ENCODE measurements at places on chromosomes 4 and X.

DNA sequence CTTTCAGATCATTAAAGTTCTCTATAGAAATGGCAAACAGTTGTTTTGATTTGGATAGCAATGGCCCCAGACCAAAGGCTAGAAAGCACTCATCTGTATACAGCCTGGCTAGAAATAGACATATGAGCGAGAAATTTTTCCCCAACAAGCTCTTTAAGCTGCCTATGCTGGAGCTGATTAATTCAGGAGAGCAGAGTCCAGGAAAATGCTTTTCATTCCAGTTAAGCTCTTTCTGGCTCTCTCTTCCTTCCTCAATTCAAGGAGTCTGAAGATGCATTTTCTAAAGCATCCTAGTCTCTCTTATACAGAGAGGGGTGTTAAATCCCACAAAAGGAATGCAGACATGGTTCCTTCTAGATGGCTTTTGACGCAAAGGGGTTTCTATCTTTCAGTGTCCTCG is 141.7 kb upstream of the RAI2 start:
- no peak for DNase-seq

- DNase-seq: no peak
Measured at GRCh38 chrX:44143061-44143602, 169.9 kb upstream of the NDP start.

GRCh38 chrX:78650906-78651437 is 8.2 kb downstream of the RTL3 start:
- peak; percentile 21 for DNase-seq

DNA sequence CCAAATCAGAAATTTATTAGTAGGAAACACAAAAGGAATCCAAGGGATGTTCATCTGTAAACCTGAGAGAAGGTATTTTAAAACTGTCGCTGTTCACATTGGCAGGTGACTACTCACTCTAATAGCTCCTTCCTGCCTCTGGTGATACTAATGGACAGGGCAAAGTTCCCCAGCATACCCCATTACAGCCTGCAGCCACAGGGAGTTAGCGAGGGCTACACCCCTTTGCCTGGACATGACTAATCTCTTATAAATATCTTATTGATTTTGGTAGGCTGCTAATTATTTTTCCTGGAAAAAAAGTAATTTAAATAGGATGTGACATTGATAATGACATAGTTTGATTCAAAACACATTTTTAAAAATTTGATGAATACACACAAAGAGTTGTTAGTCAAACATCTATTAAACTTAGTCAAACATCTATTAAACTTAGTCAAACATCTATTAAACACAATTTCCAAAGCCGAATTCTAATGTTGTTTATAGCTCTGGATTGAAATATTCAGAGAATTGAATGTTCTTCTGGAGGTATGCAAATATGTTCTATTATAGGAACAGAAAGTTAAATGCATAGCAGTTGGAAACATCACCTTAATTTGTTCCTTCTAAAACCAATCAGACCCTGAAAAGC is 83.0 kb upstream of the CBR4 start:
- DNase-seq: no peak

DNA sequence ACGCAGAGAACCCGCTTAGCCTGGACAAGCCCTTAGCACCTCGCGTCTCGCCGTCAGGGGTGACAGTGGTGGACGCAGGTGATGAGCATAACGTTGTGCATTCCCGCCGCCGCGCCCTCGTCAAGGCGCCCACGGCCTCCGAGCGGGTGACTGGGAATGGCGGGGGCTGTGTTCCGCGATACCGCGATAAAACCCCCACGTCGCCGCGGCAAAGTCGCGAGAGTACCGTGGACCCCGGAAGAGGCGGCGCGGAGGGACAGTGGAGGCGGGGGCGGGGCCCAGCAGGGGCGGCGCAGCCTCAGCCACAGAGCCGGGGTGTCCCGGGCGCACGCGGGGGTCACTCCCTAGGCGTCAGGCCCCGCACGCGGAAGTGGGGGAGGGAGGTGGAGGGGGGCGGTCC is 53.8 kb downstream of the ZFYVE28 start:
- DNase-seq: peak; percentile 73

DNA sequence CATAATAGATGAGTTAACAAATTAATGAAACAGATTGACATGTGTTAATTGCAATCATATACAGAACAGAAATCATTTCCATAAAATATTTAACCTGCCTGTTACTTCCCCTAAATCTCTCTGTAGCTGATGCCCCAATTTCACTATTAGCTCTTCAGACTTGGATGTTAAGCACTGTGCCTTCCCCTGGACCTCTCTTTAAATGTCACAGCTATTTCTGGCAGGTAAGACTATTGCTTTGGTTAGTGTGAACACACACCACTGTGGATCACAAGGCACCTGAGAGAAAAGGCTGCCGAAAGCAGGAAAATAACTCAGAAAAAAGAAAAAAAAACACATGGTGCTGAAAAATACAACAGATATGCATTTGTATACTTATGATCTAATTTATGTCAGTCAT is 91.3 kb downstream of the SNCA start:
- DNase-seq: no peak

DNA sequence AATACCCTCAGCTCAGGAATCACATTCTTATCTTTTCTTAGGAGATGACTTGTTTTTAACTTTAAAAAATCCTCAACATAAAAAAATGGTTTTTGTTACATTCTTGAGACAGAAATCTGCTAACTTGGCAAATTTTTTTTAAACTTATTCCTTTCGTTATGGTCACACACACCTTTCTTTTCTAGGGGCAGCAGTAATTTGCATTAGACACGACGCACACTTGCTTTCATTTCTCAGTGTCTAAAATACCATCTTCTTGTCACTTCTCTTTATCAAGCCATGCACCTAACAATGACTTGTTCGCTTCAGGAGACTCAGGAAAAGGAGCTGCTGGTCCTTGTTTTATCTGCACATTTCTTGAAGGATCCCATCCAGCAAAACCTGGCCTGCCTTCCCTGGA is 112.6 kb upstream of the TBL1X start:
- DNase-seq: no peak

- DNase-seq: peak; percentile 26
Measured at GRCh38 chr4:152106113-152106763, 345.4 kb upstream of the GATB start.

DNA sequence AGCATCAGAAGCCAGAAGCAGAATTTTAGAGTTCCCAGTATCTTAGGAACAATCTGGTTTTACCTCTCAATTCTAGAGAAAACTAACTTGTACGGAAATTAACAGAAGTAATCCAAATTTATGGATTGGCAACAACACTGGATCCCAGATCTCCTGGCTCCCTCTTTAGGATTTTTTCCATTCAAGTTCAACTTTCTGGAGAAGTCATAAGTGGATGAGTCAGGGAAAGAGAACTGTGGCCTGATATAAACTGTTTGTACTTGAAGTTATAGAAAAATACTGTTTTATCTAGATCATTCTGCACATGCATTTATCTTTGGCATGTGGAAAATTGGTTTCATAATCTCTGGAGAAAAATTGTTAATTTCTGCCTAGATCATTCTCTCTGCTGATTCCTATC is 380.4 kb downstream of the PCDH7 start:
- no peak for DNase-seq

- DNase-seq: no peak
Measured at GRCh38 chr4:173538909-173539445, 8.9 kb upstream of the HAND2 start.

GRCh38 chr4:30939069-30939468 is 218.9 kb downstream of the PCDH7 start:
- peak; percentile 63 for DNase-seq

DNA sequence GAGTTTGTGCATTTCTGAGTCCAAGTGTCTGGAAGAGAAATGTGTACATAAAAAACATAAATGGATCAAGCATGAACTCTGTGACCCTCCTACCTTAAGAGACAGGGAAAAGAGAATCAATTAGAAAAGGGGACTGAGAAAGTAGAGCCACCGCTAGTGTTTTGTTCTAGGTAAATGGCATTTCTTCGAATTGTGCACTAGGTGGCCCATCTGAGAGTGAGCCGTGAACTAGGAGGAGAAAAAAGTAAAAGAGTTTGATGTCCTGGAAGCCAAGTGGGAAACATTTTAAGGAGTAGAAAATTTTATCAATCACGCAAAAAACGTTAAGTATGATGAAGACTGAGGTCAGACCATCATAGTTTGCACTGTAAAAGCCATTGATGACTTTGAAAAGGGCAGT is 55.1 kb downstream of the NAF1 start:
- DNase-seq: peak; percentile 9

GRCh38 chr4:16617435-16617834 is 281.0 kb downstream of the LDB2 start:
- DNase-seq: no peak

DNA sequence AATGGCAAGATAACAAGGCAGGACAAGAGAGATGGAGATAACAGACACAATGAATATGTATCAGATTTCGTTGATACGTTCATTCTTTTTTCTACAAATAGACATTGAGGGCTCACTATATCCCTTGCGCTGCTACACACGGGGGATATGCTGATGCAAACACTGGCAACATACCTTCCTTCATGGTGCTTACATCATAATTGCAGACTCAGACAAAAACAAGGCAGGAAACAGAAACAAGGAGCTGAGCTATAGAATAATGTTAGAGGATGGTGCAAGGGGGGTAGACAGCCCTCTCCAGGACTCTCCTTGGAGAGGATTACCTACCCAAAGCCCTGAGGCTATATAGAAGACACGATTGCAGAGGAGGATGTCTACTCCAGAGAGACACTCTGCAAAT is 1069.5 kb downstream of the DMD start:
- no peak for DNase-seq

- peak; percentile 47 for DNase-seq
Measured at GRCh38 chr4:140743194-140743931, 12.8 kb downstream of the TBC1D9 start.

GRCh38 chr4:164538097-164538496 is 215.8 kb upstream of the SMIM31 start:
- DNase-seq: no peak

- DNase-seq: no peak
Measured at GRCh38 chr4:27066591-27066990, 205.9 kb downstream of the STIM2 start.

DNA sequence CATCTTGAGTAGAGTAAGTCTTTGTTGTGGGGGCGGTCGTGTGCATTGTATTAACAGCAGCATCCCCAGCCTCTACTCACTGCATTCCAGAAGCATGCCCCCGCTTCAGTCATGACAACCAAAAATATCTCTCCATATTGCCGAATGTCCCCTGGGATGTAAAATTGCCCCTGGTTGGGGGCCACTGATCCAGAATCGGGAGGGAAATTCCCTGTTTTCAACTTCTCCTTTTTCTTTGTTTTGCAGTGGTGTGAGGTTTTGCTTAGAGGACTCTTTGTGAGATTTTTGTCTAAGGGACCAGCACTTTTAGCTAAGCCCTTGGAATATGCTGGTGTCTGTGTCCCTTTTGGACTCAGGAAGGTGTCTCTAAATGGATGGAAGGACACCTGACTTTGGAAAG is 3.0 kb upstream of the IL13RA1 start:
- DNase-seq: no peak

DNA sequence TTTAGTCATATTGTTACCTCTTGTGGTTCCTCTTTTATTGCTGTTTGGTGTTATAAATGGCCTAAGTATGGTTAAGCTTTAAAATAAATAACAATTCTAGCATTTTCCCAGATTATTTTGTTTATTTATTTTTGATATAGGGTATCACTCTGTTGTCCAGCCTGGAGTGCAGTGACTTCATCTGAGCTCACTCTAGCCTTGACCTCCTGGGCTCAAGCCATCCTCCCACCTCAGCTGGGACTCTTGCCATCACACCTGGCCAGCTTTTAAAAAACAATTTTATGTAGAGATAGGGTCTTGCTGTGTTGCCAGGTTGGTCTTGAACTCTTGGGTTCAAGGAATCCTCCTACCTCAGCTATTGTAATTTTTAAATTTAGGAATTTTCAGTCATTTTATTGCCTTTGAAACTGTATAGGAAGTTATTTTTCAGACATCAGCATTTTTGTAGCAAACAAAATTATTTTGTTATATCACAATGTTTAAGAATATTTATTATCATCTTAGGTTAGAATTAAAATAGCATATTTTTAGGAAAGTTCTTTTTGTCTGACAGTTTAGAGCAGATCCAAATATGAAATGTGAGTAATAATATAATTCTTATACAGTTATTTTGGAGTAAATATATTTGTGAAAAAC is 66.3 kb upstream of the RHOH start:
- no peak for DNase-seq

DNA sequence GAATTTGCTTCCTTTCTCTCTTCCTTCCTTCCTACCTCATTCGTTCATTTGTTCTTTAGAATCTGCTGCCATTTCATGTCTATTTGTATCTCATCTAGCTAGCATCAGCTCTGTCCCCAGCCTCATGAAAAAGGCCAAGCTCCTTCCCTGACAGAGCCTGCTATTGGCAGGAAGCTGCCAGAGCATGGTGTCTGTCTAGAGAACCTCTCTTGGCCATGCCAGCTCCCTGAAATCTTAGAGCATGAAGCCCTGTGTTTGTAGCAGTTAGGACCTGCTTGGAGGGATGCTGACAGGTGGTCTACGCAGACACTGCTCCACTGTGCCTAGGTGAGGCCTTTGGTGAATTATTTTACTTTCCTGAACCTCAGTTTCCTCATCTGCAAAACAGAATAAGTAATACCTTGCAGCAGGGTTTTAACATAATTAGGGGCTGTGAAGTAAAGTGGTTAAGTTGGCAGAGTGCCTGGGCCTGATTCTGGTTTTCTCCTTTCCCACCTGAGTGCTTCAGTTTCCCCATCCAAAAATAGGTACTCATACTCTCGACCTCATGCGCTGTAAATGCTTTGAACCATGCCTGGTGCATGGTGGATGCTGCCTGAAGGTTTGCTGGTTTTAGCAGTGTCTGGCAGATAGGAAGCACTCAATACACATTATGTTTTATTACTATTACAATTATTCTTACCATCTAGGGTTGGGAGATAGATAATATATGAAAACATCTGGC is 4.7 kb downstream of the PTTG2 start:
- no peak for DNase-seq

DNA sequence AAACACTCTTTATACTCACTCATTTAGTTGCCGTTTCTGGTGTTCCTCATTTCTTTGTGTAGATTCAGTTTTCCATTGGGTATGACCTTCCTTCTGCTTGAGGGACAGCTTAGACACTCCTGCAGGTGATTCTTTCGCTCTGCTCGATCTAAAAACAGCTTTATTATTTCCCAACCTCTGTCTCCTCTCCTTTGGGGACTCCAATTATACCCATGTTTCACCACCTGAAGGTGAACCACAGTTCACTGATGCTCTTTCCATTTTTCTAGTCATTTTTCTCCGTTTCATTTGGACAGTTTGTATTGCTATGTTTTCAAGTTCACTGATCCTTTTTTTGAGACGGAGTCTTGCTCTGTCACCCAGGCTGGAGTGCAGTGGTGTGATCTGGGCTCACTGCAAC is 4.6 kb upstream of the FGFRL1 start:
- DNase-seq: no peak

- DNase-seq: no peak
Measured at GRCh38 chr4:123361195-123361861, 35.3 kb upstream of the SPRY1 start.

- no peak for DNase-seq
Measured at GRCh38 chr4:28973587-28974350, 1746.4 kb upstream of the PCDH7 start.
